ENCODE measurements at places on chromosomes 3 and 15.

- no peak for DNase-seq
These were observed 189.8 kb downstream of the NTRK3 start for GRCh38 chr15:88066636-88067330.

DNA sequence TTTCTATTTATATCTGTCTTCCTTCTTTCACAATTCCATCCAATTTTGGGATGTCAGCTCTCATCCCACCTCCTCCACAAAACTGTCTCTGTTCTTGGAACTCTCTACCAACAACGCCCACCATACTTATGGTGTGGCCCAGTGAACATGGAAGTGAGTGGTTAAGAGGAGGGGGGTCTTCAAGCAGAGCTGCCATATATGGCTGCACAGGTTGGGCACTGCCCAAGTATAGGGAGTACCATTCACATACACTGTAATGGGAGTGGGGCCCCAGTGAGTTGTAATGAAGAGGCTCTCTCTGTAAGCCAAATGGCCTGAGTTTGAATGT is 7.9 kb upstream of the CAMK1 start:
- no peak for DNase-seq

GRCh38 chr3:67291287-67292252 is 293.5 kb downstream of the KBTBD8 start:
- no peak for DNase-seq

DNA sequence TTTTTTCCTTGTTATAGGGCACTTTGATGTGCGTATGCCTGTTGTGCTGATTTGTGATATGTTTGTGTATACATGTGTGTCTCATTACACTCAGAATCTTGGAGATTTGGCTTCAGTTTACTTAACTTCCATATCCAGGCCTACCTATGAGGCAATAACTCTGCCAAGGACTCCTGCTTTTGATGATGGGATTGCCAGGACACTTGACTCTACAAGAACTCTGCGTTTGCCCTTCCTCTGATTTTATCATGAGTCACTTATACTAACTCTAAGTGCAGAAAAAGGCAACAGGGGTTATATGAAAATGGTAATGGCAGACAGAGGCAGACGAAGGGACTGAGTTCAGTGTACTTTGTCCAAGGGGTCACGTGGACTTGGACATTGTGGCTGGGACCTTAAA is 33.6 kb downstream of the MCTP2 start:
- no peak for DNase-seq
